ENCODE measurements at places on chromosomes 12 and 14.

DNA sequence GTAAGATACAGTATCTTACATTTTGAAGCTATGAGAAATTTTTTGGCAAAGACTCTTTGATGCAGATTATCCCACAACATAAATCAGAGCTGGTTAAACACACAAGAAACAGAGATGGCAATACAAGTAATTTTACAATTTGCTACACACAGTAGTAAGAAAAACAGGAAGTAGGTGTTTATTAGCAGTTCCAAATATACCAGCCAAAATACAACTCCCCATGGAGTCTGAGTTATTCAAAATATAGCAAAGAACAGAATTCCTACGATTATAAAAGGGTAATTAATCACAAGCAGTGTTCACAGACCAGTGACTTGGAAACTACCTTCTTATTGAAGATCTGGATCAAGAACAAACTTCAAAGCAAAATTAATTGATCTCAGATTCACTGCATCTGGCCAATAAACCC lies 83.9 kb downstream of the BMP4 start:
- no peak for DNase-seq

DNA sequence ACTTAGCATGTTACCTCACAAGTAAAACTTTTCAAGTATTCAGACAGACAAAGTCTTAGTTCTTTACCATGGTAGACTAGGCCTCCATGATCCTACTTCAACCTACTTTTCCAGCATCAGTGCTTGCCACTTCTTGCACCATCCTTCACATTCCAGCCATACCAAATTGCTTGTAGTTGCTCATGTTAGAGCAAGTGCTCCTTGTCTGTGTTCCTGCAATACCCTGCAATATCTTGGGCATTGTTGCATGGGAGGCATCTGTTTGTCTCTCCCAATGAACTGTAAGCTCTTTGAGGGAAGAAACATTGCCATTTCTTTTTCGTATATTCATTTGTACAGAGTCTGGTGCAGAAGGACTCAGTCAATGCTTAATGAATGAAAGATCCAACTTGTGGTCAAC lies 78.0 kb downstream of the SRGAP1 start:
- no peak for DNase-seq

- DNase-seq = no peak
Measured at GRCh38 chr12:3600951-3601350, 109.9 kb downstream of the PRMT8 start.

- DNase-seq = no peak
Measured at GRCh38 chr12:8603856-8604255, 8.8 kb downstream of the AICDA start.

DNA sequence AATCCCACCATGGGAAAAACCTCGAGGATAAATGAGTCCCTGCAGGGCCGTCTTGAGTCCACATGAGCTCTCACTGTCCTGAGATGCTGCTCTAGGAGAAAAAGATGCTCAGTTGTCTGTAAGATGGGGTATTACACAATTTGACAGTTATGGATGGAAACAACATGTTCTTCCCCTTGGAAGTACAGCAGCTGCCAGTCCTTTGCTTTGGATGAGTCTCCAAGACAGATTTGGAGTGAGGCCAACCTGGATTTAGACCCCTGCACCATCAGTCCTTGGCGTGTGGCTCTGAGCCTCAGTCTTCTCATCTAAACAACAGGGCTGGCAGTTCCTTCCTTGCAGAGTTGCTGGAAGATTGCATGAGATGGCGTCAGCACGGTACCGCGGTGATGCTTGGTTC lies 309.1 kb upstream of the FKBP4 start:
- no peak for DNase-seq

GRCh38 chr14:87233806-87234384 lies 759.1 kb downstream of the GALC start:
- no peak for DNase-seq
